ENCODE measurements at places on chromosomes 1 and 21.

GRCh38 chr1:209249280-209249670 lies 334.2 kb upstream of the CAMK1G start:
- no peak for DNase-seq

DNA sequence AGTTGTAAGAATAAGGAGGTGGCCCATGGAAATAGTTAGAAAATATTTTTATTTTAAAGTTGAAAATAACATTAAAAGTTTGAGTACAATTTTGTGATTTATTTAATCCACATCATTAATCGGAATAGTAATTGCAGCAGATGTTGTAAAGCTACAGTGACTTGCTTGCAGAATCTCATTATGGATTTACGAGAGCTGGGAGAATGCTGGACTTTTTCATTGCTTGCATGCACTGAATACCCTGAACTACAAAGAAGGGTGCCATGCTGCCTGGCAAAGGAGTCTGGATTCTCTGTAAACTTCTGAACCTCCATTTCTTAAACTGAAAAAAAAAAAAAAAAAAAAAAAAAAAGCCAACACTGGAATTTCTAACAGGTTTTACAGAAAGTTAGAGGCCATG lies 26.5 kb downstream of the WDR64 start:
- no peak for DNase-seq

GRCh38 chr1:201988601-201989000 lies 6.2 kb downstream of the RNPEP start:
- no peak for DNase-seq

- no peak for DNase-seq
Observed at GRCh38 chr21:44461005-44461404, 5.7 kb downstream of the LRRC3 start.

DNA sequence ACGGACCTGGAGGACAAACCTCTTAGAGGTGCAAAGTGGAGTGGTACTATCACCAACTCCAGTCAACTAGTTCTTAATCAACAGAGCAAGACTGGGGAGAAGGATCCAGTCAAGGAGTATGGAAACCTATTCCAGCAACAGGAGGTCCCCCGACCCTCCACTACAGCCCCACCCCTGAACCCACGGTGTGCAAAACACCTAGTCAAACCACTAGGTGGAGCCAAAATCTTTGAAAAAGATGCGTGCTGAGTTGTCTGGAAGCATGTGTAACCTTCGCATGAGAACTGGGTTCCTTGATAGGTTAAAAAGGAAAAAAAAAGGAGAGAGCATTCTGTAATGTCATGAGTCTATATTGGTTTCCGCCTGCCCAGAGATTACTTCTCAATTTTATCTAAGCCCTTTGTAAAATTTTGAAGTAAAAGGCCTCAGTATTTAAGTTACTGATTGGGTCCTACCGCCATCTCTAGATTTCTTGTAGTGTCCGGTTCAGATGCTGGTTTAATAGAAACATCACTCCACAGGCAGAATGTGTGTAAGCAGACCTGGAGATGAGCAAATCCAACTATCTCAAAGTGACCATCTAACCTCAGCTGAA lies 81.9 kb upstream of the HAO2 start:
- peak; percentile 32 for DNase-seq

DNA sequence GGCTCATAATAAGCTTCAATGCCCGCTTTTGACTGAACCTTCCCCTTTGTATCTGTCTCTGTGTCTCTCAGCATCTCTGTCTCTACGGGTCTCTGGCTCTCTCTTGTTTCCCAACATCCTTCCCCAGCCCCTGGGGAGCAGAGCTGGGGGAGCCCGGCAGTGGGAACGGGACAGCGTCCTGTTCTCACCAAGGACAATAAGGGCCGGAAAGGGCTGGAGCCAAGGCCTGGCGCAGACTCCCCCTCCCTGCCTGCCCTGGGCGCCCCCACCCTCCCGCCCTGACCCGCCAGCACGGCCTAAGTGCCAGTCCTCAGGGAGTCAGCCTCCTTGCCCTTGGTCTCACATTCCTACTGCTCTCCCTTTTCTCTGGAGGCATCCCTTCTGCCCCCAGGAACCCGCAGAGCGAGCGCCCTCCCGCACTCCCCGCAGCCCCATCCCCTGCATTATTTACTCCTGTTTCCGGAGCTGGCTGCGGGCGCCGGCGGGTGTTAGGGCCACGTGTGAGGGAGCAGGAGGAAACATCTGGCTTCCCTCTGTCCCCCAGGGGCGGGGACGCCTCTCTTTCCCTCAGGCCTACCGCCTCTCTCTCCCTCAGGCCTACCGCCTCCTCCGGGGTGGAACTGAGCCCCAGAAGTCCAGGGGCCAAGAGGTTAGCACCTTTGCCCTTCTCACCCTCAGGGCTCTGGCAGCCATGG lies 6.5 kb downstream of the KRTCAP2 start:
- DNase-seq = peak; percentile 34

DNA sequence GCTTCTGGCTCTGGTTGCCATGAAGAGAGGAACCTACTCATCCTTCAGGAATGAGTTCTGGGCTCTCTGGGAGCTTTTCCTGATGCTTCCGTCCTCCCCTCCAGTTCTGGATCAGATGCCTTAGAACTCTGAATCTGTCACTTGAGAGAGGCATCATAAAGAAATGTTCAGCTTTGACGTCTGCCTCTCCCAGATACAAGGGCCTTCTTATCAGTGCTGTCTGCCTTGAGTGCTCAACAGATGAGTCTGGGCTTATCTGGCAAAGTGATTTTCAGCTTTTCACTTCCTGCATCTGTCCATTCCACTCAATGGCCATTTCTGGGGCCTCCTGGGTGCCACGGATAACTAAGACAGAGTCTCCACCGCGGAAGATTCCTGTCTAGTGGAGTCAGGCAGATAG lies 12.3 kb upstream of the OTUD3 start:
- no peak for DNase-seq

DNA sequence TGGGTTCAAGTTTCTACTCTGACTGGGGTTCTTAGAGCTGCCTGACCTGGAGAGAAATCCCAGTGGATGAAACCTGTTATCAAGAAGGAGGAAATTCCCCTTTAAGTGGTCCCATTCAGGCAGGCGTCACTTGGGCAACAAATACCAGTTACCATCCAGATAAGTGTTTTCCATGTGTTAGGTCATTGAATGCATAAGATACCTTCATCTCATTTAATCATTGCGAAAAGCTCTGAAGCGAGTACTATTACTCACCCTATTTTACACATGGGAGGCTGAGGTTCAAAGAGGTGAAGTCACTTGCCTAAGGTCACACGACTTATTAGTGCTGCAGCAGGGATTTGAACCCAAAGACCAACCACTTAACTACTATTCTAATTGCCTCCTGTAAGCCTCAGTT lies 45.5 kb upstream of the RPL11 start:
- no peak for DNase-seq

- no peak for DNase-seq
Observed at GRCh38 chr1:209583408-209583807, at the start of gene CAMK1G. TSS of gene CAMK1G (plus strand) at chr1:209583714. CDS start at chr1:209594984, 11,270 bp downstream.

DNA sequence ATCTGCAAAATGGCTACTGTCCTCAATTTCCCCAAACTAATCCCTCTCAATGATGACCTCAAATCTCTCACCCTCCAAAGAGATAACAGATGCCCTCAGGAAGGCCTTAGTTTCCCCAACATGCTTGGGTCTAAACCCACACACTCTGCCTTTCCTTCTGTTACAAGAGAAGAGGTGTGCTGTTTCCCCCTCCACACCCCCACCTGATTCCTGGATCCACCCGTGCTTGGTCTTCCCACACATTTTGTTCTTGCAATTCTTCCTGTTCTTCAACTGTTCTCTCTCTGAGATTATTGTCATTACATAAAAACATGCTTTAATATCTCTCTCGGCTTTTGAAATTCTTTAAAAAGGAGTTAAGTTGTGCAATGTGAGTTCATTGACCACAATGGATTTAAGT lies 5.7 kb upstream of the CBR3 start:
- DNase-seq = no peak

- DNase-seq = no peak
Observed at GRCh38 chr1:3417082-3417739, 37.3 kb upstream of the ARHGEF16 start.
